ENCODE measurements at places on chromosomes 13 and 19. TPM values are rescaled to one million over a fixed set of nuclear protein-coding genes. Genes with fewer than 3 reads are reported as not detected.

SLC17A7 gene
- total RNA-seq = not detected

ZNF729 gene
- not detected for total RNA-seq

NUFIP1 gene
- total RNA-seq = 5.0 TPM

TNNT1 gene
- 3.0 TPM for total RNA-seq

CEACAM4 gene
- not detected for total RNA-seq

GIPR gene
- total RNA-seq = not detected

CEACAM8 gene
- total RNA-seq = not detected

KRTDAP gene
- not detected for total RNA-seq

COL4A2 gene
- 2,384 TPM for total RNA-seq

LIM2 gene
- total RNA-seq = not detected

RYR1 gene
- total RNA-seq = not detected

C19orf18 gene
- total RNA-seq = not detected

GGACT gene
- 3.0 TPM for total RNA-seq

IPO5 gene
- total RNA-seq = 155 TPM

PEX11G gene
- 1.5 TPM for total RNA-seq

FPR2 gene
- 0.30 TPM for total RNA-seq

USF2 gene
- 45.1 TPM for total RNA-seq

ZNF578 gene
- total RNA-seq = 9.5 TPM

CASP14 gene
- not detected for total RNA-seq

SWSAP1 gene
- 0.30 TPM for total RNA-seq

SERTM1 gene
- total RNA-seq = 0.05 TPM

LMTK3 gene
- 2.1 TPM for total RNA-seq

ZNF569 gene
- 9.7 TPM for total RNA-seq

TMEM145 gene
- total RNA-seq = not detected

All from smooth muscle cell of the umbilical artery (primary cell).